ENCODE measurements at places on chromosomes 7 and 10.

GRCh38 chr7:71491336-71491735, 359.4 kb downstream of the GALNT17 start:
- no peak for DNase-seq

DNA sequence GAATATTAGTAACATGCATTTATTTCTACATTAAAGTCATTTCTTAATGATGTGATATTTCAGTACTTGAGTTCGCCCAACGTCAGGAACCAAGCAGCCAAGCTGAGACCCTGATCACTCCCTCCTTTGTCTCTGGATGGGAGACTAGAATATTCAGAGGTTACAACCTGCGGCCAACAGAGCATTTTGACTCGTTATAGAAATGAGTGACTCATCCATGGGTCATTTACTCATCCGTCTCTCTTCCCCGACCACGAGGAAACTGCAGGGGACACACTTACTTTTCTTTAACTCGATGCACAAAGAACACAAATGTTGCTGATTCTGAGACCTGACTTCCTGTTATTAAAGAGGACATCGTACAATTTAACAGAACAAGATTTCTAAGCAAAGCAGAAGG, 343.3 kb downstream of the FRMD4A start:
- DNase-seq: no peak

GRCh38 chr7:74405191-74405898, 48.4 kb upstream of the GTF2IRD1 start:
- no peak for DNase-seq

DNA sequence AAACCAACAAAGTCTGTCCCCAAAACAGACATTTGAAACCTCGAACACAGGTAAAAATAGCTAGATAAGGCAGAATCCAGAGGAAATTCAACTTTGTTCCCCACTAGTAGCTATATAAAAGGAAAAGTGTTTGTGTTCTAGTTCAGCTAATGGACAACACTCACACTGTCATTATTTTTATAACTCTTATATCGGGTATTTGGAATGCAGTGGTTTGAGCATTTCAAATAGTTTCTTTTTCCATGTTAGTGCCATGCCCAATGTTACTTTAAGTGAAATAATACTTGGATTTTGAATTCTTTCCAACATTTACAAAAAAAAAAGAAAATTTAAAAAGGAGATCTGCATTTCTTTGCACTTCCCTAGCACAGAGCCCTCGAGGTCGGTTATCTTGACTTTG, 213.6 kb downstream of the DOCK4 start:
- no peak for DNase-seq

- no peak for DNase-seq
Observed at GRCh38 chr10:128811511-128811910, 655.5 kb upstream of the MGMT start.

DNA sequence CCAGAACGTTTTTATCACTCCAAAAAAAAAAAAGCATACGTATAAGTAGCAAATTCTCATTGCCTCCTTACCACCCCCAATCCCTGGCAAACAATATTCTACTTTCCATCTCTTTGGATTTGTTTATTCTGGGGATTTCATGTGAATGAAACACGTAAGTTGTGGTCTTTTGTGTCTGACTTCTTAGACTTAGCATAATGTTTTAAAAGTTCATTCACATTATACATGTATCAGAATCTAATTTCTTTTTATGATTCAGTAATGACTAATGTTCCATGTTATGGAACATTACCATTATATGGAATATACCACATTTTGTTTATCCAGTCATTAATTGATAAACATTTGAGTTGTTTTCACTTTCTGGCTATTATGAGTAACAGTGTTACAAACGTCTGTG, 12.5 kb upstream of the KLHL7 start:
- DNase-seq: no peak

DNA sequence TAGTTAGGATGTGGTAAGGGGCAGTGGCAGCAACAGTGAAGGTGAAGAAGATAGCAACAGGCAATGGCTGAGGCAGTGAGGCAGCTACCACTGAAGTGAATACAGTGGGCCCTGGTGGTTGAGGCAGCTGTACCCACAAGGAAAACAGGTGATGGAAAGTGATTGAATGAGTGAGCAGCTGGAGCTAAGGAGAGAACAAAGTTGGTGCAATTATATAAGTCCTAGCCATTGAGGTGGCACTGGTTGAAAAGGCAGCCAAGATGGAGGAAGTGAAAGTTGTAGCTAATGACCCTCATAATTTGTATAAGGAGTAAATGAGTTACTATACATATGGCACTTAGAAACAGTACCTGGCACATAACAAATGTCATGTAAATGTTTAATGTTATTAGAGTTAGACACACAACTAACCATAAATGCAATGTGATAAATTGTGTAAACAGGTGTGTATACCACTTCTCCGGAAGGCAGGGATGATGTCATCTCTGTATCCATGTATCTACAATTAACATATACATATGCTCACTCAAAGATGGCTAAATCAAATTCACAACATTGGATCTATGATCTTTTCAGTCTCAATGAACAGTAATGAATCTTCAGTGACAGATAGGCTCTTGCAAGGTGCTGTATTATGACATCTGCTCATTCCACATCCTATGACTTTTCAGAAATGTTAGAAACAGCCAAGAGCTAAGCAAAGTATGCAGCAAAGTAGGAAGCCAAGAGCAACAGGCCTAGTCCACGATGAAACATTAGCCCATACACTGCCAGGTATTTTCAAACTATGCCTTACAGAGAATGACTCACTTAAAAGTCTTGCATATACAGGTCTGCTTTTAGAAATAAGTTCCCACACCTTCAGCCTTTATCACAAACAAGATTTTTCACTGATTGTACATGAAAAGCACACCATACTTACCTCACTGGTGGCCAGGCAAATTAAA, 10.7 kb downstream of the XPNPEP1 start:
- peak; percentile 83 for DNase-seq

- DNase-seq: no peak
Observed at GRCh38 chr10:63114031-63114814, 18.9 kb upstream of the NRBF2 start.

DNA sequence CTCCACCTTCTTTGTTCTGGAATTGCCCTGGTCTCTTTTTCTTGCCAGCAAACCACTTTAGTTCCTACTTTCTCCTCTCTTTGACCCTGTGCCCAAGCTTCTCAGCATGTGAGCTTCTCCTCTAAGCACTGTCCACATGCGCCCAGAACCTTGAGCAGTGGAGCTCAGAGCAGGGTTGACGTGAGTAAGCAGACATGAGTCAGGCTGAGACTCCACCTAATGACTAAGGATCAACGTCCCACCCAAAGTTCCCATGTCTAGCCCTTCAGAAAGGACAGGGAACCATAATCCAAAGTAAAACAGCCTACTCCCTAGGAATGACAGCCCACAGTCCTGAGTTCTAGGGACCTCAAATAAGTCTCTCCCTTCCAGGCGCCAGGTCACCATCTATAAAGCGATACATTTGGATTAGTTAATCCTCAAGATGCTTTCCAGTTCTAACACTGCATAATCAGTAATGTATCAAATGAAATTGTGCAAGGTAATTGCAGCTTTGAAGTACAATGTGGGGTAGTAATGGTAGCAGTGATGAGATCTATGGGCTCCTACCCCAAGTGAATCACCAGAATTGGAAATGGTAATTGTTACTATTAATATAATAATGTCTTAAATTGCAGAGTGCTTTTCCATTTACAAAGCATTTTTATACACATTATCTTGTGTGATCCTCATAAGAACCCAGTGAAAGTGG, 44.5 kb downstream of the KCNMA1 start:
- DNase-seq: no peak

GRCh38 chr7:35465791-35466336, 212.0 kb upstream of the TBX20 start:
- DNase-seq: no peak

- DNase-seq: no peak
Observed at GRCh38 chr10:116201011-116201410, 72.0 kb downstream of the GFRA1 start.

- no peak for DNase-seq
Observed at GRCh38 chr10:48762064-48763042, 77.7 kb downstream of the WDFY4 start.

GRCh38 chr7:27202018-27202861, 2.3 kb upstream of the HOXA13 start:
- no peak for DNase-seq

DNA sequence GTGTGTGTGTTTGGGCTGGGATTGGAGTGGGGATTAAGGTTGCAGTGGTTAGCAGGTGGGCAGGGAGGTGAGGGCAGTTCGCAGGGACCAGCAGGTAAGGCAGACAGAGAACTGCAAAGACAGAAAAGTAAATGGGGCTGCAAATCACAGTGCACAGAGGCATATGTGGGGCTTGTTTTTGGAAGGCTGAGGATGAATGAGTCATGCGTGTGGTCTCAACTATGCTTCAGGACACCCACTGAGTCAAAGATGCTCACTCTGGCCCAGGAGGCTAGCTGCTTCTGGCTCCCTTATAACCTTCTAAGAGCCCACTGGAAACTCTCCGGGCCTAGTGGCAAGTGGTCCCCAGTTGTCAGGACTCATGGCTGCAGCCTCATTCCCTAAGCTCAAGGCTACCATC, 118.2 kb downstream of the ZNF248 start:
- no peak for DNase-seq

DNA sequence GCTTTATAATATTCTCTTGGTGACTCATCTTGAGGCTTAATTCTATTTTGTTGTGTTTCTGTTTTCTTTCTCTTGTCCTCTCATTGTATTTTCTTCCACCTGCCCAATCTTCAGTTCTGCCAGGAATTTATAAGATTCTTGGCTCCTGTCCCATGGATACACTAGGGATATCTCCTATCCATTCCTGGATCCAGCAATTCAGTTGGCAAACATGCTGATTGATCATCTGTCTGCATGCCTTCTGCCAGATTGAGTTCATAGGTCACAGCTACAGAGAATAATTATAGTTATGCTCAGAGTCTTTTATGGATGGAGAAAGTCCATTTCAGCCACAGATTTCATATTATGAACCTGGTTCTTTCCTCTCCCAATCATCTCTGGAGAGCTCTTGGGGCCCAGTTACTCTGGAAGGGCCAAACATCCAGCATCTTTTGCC, 140.4 kb upstream of the MAGI2 start:
- no peak for DNase-seq

- DNase-seq: no peak
Observed at GRCh38 chr10:109941236-109941862, 18.0 kb upstream of the XPNPEP1 start.

- no peak for DNase-seq
Observed at GRCh38 chr7:91347290-91347689, 83.1 kb downstream of the FZD1 start.

- DNase-seq: no peak
Observed at GRCh38 chr7:43481902-43482678, 100.8 kb upstream of the STK17A start.

GRCh38 chr10:102627736-102628293, 16.5 kb upstream of the TRIM8 start:
- DNase-seq: no peak

- no peak for DNase-seq
Observed at GRCh38 chr7:110386006-110386405, 704.9 kb upstream of the LRRN3 start.

GRCh38 chr7:50486512-50486911, 36.4 kb upstream of the FIGNL1 start:
- no peak for DNase-seq

DNA sequence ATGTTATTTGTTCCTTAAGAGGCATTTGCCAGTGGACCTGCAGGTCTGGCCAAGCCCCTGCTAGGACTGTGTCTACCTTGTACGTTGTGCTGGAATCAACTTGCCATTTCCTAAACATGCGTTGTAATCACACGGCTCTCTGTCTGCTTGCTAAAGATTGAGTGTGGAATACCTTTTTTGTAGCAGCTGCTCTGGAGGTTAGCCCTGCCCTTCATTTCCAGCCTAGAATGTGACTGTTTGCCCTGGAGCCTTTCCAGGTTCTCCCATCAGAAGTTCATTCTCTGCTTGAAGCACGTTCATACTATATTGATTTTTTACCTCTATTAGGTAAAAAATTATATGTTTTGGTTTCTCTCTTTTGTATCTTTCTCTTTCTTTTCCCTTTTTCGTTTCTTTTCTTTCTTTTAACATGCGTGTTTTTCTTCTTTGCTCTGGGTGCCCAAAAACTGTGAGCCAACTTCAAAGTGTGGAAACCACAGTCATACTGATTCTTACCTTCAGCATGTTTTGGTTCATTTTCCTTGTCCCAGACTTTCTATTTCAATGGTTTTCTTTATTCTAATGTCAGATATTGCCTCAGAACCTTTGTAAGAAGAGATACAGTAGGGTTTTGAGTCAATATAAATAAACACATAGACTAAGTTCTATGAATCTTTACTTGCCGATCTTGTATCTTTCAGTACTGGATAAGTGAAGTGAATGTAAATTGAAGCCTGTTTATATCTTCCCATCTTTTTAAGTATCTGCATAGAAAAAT, 111.9 kb upstream of the RPA3 start:
- no peak for DNase-seq

DNA sequence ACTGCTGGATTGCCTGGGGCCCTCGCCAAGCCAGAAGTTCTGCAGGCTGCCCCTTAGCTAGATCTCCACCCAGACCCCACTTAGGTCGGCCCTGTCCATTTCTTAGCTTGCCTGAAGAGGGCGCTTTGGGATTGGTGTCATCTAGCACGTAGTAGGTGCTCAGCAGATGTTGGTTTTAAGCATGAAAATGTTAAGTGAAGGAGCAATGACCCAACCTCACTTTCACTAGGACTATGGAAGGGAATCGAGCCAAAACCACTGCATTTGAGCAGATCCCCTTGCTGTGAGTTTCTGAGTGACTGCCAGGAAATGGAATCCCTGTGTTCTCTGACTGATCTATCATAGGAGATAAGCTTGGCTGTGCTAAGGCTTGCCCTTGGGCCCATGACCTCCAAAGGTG, 131.7 kb upstream of the EEPD1 start:
- DNase-seq: no peak

- no peak for DNase-seq
Observed at GRCh38 chr7:11437994-11438393, 394.0 kb downstream of the THSD7A start.

DNA sequence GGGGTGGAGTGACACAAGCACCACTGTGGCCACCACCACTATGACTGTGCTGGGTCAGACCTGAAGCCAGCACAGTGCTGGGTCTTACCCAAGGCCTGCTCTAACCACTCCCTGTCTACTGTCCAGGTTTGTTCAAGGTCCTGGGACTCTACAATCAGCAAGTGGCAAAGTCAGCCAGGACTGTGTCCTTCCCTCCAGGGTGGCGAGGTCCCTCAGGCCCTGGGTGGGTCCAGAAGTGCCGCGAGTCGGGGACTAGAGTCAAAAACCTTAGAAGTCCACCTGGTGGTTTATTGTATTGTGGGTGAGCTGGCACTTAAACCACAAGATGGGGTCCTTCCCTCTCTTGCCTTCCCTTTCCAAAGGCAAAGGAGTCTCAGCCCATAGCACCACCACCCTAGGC, 30.8 kb upstream of the AGR3 start:
- DNase-seq: no peak
